ENCODE measurements at places on chromosomes 16 and 17.

DNA sequence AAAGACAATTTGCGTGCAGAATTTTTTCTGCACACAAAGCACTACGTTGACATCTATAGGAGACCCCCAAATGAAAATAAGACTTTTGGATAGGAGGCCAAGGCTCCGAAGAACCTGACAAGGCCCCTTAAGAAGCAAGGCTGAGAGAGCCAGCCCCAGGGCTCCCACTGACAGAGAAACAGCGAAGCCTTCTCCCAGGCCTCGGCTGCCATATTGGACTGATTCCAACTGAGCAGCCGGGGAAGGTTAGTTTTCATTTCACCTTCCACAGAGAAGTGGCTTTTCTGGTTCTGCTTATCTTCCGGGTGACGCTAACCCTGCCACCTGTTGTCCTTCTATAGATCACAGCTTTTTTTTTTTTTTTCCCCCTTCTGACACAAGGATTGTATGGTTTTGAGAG is 356.7 kb downstream of the SOX9 start:
- no peak for DNase-seq

GRCh38 chr16:2979669-2980226 is 498 bp downstream of the PKMYT1 start:
- no peak for DNase-seq

DNA sequence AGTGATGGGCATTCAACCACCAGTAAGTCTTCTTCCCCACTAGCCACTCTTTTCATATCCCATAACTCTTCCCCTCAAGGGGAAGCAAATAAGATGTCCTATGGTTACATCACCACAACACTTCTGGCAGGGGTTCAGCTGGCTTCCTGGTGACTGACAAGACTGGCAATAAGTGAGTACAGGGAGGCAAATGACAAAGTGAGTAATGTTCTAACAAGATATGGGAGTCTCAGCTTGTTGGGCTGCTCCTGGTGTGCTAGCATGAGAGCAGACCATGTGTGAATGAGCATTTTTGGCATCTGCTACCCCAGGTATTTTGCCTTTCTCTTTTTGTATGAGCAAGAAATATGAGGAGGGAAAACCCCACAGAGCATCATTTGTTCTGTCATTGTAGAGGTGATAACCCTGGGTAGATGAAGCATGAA is 9.9 kb downstream of the TMIGD1 start:
- no peak for DNase-seq

- no peak for DNase-seq
Observed at GRCh38 chr16:53057658-53058057, 2.9 kb downstream of the CHD9 start.

- DNase-seq, result no peak
Observed at GRCh38 chr17:38879878-38880665, 10.2 kb downstream of the LASP1 start.

DNA sequence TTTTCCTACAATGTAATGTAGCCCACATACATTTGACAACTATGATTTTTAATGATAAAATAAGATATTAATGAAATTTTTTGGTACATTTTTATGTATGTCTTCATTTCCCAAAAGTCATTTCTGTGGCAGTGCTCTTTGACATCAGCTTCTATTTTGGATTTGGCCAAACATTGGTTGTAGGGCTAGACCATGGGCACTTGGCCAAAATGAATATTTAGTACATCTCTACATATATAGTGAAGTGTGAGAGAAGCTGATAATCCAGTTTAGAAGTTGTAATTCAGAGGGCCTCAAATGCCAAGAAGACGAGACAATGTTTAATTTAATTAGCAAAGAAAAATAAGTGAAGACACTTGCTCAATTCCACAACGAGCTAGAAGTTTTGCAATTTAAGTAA is 724.9 kb upstream of the SOX9 start:
- DNase-seq, result no peak

DNA sequence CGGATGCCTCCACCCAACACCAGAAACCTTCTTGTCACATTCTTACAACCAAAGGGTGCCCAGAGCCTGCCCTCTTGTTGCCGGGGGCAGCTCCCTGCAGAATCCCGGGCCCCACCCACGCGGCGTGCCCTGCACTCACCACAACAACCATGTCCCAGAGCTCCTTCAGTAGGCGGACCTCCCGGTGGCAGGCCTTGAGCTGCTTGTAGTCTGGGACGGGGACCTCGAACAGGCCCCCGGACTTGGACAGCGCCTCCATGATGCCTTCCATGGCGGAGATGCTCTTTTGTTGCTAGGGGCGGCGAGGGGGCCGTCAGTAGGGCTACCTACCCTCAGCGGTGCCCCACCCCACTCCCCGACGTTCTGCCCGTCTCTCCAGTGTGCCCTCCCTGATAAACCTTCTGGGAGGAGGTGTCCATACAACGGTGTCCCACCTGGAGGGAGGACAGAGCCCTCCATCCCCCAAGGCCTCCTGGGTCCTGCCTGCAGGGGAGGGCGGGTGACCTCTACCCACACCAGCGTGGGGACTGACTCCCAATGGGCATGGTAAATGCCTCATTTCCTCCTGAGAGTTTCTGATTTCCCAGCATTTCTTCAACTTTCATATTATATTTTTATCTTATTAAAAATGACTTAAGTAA is 52.2 kb downstream of the DNAH17 start:
- DNase-seq, result no peak

DNA sequence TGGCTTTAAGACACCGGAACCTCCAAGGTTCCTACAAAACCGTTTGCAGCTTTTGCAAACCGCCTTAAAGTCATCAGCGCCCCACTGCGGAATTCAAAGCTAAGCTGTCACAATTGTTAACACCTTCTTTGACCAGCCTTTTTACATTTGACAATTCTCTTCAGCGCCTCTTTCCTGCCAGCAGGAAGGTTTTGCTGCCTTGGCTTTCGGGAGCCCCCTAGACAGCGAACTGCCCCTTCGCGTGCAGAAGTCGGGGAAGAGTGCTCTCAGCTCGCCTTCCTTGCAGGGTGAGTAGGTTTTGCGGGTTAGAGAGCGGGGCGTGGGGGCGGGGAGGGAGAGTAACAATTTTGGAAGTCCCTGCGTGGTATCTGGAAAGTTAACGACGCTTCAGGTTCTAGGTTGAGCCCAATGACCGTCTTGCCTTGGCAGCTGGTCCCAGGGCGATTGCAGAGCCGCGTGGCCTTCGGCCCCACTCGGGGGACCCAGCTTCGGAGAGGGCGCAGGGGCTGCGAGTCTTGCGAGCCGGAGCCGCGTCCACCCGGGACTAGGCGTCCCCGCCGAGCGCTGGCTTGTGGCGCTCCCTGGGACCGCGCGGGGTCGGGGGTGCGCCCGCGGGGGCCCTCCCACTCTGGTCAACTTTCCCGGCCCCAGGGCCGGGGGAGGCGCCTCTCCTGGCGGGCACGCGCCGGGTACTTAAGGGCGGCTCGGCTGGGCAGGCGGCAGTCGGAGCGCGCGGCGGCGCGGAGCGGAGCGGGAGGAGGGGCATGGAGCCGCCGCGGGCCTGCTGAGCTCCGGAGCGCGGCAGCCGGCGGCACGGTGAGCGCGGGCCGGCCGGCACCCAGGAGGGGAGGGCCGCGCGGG is at the start of gene HAS3:
Gene HAS3, plus strand, starts transcription at position 153 of the 861 bp plus-strand sequence. CDS start 3,743 bp downstream, outside the sequence.
- DNase-seq, result no peak

DNA sequence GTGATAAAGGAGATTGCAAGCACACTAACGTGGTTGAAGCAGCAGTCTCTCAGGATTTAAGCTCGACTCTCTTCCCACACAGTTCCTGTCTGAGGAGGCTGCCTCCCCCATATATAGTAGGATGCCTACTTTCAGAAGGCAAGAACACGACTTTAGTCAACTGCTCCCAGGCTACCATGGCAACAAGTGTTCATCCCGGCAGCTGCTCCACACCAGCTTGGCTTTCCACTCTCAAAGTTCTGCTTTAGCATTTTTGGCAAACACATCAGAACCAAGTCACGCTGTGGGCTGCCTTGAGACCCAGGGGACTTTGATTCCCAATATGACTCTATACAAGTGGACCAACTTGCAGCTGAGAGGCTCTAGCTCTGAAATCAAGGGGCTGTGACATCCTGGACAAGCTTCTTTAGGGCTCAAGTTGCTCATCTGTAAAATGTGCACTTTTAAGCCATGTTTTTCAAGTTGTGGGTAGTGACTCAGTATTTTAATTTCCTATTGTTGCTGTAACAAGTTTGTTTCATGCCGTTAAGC is 16.5 kb downstream of the ZP2 start:
- DNase-seq, result no peak

- DNase-seq, result no peak
Observed at GRCh38 chr16:27335349-27336053, 21.7 kb downstream of the IL4R start.

DNA sequence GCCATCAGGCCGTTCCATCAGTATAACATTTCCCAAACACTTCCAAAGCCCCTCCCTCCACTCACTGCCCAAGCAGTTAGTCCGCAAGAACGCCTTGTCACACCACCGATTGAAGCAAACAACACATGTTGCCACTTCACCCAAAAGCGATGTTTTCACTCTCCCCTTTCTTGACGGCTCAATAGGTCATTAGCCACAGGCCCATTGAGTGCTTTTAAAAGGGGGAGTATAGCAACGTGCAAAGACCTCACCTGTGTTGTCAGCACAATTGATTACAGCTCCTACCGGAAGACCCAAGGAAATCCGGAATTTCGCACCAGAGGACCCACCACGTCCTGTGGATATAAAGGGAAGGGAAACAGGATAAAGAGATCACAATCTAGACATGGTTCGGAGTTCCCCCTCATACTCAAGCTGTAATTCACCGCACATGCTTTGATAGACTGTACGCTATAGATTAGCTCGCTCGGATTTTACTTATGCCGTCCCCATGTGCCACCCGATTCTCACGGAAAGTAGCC is 690 bp downstream of the RPL23 start:
- DNase-seq, result no peak

GRCh38 chr17:43927060-43927864 is 15.0 kb downstream of the PPY start:
- no peak for DNase-seq

All from stimulated activated CD8-positive, alpha-beta memory T cell treated with anti-CD3 and anti-CD28 coated beads, Interleukin-2, amount 100 ng/mL, for 48 hours (primary cell).